ENCODE measurements at places on chromosomes 6 and 20.

- no peak for DNase-seq
Measured at GRCh38 chr6:89346433-89346832, 6.1 kb downstream of the UBE2J1 start.

DNA sequence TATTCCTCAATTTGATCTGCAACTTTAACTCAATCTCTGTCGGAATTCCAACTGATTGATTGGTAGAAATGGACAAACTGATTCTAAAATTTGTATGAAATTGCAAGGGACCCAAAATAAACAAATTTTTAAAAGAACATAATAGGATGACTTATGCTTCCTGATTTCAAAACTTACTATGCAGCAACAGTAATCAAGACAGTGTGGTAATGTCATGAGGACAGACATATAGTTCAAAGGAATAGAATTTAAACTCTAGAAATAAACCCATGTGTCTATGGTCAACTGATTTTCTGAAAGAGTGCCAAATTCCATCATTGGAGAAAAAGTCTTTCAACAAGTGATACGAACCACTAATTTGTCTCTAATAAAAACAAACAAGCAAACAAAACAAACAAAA, 1320.1 kb upstream of the GJE1 start:
- DNase-seq = peak; percentile 77

DNA sequence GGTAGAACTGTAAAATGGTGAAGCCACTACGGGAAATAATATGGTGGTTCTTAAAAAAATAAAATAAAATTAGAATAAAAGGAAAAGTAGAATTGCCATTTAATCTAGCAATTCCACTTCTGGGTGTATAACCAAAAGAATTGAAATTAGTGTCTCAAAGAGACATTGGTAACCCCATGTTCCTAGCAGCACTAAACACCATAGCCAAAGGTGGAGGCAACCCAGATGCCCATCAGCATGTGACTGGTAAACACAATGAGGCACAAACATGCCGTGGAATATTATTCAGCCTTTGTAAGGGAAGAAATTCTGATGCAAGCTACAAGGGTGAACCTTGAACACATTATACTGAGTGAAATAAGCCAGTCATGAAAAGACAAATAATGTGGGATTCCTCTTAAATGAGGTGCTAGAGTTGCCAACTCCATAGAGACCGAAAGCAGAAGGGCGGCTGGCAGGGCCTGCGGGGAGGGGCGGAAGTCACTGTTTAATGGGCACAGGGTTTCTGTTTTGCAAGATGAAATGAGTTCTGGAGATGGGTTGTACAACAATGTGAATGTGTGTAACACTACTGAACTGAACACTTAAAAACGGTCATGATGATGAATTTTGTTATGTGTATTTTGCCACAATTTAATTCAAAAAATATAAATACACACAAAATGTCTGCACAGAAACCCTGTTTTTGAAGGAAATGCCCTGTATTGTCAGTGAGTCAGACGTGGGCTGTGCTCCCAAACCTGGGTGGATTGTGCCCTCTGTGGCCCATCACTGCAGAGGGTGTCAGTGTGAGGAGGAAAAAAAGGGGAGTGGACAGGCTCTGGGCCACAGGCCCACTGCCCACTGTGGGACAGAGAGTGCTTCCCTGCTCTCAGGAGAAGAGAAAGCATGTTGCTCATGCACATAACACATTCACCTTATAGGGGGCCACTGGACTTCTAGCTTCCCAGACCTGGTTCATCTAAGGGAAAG, 49.6 kb upstream of the CD93 start:
- DNase-seq = no peak

DNA sequence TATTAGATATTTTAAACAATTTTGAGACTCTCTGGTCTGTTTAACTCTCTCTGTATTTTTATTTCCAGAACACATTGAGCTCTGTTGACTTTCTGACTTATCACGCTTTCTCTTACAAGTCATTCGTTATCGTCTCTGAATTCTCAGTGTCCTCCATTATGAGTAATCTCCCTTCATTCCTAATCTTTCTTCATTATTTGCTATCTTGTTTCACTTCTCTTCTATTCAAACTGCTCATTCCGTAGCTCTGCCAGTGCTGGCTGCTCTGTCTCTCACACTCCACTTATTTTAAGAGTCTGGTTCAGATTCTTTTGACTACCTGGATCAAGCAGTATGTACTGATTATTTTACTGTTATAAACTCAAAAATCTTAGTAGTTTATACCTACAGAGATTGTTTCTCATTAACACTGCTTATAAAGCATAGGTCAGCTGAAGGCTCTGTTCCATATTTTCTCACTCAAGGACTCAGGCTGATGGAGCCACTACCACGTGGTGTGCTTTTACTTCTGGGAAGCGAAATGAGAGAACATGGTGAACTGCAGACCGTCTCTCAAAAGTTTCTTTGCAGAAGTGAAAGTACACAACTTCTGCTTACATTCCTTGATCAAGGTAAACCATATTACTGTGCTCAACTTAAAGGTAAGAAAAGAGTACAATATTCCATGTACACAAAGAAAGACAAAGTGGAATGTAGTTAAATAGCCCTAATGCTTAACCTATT, 485.2 kb downstream of the GRIK2 start:
- DNase-seq = peak; percentile 29

DNA sequence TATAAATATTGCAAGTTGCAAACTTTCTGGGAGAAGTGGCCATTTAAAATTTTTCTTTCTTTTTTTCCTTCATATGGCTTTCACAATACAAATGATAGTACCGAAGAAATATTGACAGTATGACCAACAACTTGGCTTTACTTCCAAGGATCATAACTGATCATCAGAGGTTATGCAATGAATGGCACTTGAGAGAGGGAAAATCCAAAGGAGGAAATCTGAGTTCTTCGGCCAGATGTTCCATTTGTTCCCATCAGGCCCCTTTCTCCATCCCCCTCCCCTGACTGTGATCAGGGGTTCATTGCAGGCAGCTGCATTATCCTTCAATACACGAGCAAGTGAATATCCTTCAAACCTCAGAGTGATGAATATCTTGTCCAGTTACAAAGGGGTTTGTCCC, 130.0 kb upstream of the UST start:
- peak; percentile 34 for DNase-seq

DNA sequence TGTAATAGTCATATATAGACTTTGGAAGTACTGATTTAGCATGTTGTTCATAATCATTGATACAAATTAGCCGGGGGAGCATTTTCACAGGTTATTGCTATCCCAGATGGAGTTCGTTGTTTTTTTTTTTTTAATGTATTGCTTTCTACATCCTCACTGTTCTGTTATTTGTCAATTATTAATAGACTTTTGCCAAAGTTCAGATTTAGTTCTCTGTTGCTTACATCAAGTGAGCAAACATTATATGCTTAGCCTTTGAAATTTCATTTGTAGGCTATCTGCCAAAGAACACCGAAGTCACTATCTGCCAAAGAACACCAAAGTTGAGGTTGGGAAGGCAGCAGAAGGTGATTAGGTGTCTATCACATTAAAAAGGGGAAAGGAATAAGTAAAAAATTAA, at the start of gene HAO1:
Gene HAO1 (minus strand): TSS at position 118 of the 400 bp plus-strand sequence. CDS start 36 bp downstream, at position 82.
- no peak for DNase-seq

- no peak for DNase-seq
Measured at GRCh38 chr6:129619579-129620233, 90.3 kb downstream of the ARHGAP18 start.

GRCh38 chr6:15387118-15387517, 141.2 kb downstream of the JARID2 start:
- DNase-seq = no peak

GRCh38 chr6:52285177-52286068, 881 bp upstream of the MCM3 start:
- DNase-seq = peak; percentile 30

DNA sequence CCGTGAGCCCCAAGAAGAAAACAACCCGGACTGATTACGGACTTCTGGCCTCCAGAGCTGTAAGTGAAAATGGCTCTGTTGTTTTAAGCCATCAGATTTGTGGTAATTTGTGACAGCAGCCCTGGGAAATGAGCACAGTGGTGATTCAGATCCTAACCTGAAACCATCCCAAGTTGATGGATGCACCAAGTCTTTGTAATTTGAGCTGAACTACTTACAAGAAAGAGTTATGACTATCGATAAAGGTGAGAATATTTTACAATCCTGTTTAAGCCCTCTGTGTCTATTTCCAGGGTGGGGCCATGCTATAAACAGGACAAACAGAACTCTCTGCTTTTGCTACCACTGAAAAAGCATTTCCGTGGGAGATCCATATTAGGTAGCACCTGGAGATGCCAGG, 19.1 kb upstream of the RIN2 start:
- DNase-seq = peak; percentile 9

- peak; percentile 97 for DNase-seq
Measured at GRCh38 chr6:3281631-3282475, 23.1 kb downstream of the PSMG4 start.

DNA sequence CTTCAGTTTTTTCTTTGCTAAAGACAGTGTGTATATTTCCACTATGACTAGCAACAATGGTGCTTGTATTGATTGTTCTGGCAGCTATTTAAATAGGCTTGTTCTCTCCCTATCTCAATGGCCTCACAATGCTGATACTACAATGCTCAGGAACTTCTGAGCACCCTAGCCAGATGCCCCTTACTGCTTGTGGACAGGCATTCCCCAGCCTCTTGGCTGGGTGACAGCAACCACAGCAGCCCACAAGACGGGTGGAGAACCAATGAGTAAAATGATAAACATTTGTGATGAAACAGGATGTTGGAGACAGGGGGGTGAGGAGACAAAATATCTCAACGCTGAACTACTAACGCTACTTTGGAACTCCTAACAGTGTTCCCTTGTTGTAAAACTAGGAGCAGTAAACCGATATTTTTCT, 42.3 kb downstream of the HIVEP2 start:
- DNase-seq = peak; percentile 98

GRCh38 chr20:13717631-13718044, 67.1 kb downstream of the ESF1 start:
- no peak for DNase-seq

DNA sequence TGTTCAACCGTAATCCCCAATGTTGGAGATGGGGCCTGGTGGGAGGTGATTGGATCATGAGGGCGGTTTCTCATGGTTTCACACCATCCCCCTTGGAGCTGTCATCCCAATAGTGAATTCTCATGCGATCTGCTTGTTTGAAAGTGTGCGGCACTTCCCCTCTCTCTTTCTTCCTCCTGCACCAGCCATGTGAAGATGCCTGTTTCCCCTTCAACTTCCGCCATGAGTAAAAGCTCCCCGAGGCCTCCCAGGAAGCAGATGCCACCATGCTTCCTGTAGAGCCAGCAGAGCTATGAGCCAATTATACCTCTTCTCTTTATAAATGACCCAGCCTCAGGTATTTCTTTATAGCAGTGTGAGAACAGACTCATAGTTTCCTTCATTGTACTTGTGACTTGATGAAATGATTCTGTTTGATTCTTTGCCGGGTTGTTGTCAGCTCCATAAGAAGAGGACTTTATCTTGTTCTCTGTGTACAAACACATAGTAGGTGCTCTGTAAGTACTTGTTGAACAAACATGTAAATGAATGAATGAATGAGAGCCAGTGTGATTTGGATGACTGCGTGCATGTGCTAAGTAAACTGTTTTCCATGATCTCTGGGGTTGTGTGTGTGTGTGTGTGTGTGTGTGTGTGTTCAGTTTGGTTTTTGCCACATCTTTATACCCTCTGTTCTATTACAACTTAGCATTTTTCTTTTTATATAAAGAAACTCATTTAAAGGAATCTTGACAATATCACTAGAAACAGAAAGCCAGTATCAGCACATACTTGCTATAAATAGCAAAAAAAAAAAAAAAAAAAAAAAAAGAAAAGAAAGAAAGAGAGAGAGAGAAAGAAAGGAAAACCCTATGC, 22.5 kb upstream of the PTGIS start:
- DNase-seq = no peak

DNA sequence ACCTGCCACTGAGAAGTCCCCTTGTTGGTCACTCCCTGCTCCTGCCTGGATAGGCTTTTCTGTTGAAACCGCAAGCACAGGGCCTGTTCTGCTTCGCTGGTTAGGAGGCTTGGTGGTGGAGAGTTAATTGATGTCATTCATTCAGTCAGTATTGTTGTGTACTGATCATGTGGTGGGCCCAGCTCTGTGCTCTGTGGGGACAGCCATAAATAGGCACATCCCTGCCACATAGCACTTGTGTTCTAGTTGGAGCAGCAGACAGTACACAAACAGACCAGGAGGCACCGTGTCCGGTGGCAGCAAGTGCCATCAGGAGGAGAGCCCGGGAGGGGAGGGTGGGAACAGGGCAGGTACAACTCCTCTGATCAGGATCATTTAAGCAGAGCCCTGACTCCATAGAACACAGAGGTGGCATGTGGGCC, 155.2 kb upstream of the INSM1 start:
- no peak for DNase-seq

- DNase-seq = peak; percentile 91
Measured at GRCh38 chr20:8095648-8096572, 36.2 kb upstream of the PLCB1 start.

DNA sequence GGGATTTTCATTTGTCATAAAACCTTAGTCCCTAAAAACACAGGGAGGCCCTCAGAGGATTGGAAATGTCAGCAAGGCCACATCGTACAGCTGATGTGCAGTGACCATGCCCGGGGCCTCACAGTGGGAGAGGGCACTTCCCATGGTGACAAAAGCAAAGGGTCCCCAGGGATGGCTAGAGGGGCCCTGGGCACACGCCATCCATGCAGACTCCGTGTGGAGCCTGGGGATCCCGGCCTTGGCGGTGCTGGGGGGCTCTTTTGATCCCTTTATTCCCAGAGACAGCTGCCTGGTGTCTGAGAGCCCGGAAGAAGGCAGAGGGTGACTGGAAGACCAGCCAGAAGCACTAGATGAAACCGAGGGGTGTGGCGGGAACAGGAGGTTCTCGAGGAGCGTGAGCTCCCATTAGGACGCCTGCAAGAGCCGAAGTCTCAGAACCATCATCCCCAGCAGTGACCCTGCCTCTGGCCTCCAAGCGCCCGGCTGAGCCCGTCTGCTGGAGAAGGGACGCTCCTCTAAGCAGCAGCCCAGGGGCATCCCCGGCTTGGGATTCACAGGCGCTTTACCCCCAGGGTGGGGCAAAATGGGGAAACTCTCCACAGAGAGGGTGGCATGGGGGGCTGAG, 49.1 kb upstream of the FRMD1 start:
- DNase-seq = no peak

DNA sequence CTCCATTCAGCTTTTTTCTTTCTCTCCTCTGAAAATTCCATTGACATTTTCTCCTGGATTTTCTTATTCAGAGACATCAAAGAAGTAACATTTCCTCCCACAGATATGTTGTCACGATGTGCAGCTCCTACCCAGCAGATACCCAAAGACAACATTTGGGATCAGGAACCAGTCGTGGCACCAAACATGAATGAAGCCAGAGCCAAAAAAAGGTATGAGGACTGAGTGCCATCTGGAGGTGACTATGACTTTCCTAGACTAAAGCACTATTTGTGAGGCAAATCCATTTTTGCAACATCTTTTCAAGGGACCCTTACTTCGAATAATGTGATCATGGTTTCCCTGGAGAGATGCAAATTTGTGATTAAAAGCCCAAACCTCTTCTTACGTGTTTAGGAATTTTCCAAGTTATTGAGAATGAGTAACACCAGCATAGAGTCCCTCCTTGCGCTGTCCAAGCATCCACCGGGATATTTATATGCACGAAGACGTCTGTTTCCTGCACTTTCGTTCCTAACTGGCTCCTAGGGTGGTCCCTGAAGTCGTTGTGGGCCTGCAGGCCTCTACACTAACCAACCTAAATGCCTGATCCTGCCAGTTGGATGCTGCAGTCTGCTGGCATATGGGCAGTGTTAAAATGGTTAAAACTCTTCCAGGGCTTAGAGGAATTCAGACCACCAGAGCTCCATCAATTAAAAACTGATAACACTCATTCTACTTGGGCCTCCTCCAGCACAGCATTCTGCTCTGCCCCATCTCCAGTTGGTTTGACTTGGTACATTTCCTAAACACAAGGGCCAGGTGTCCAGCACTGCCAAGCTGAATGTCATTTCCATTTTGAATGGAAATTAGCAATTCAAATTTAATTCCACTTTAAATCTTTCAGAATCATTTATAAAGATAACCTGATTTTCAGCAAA, 256.6 kb downstream of the C6orf118 start:
- DNase-seq = no peak
